ENCODE measurements at places on chromosomes 7 and 10.

DNA sequence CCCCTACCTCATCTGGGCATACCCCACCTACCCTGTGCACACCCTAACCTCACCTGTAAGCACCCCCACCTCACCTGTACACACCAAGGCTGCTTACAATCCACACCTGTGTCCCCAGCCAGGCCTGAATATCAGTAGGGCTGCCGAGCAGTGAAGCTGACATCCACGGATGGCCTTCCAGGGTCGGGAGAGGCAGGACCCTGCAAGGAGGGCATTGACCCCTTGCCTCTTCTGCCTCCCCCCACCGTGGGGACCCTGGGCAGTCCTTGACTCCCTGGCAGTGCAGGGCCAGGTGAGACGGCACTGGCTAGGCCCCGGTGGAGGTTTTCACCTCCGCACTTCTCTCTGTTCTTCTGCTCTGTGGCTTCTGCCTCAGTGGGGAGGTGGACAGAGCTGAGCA, 37.6 kb upstream of the ELFN1 start:
- DNase-seq: no peak

GRCh38 chr10:104447331-104447730, 93.7 kb downstream of the CFAP58 start:
- DNase-seq: no peak

- no peak for DNase-seq
These were observed 1193.0 kb downstream of the SORCS1 start for GRCh38 chr10:105971460-105971859.

GRCh38 chr10:106401161-106401560, 763.3 kb downstream of the SORCS1 start:
- no peak for DNase-seq

- DNase-seq: no peak
These were observed 52.3 kb upstream of the SLC35B4 start for GRCh38 chr7:134368851-134369544.

GRCh38 chr7:134155206-134155605, 28.1 kb downstream of the LRGUK start:
- no peak for DNase-seq

DNA sequence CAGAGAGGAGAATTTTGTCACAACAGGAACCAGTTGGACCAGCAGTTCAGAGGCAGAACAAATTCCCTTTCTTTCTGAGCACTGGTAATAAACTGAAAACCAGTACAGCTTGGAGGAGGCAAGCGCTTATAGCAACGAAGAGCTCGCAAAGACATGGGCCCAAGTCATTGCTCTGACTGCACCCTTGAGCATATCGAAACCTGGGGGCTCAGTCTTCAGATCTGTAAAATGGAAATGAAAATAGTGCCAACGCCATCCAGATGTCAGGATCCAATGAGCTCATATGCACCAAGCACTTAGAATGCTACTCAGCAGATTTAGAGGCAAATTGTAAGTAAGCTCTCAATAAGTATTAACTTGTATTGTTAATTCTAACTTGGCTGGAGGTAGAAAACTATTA, 14.4 kb upstream of the CALU start:
- DNase-seq: no peak

Data from NCI-H1417 treated with DMSO at 0.1 percent for 48 hours (cell line).